ENCODE measurements at places on chromosomes 12 and 14.

DNA sequence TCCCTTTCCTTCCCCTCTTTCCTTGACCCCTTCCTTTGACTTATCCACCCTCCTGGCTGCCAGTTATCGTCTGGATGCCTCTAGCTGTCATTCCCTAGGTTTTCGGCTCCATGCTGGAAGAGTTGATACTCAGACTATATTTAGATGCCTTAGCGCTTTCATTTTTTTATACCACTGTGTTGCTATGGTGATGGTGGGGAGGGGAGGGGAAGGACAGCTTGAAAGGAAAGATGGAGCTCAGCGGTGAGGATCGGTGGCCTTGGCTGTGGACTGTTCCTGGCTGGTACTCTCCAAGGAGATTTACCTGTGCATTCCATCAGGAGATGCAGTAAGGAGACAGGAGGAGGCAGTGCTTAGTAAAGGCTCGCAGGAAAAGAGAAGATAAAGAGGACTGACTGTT is 108.7 kb downstream of the SLC8A3 start:
- no peak for DNase-seq
- no peak overlapping the region for H3K4me3 ChIP-seq
- no peaks in the 10 kb centered on the region for H3K27me3 ChIP-seq
- no peaks in the 10 kb centered on the region for H3K4me1 ChIP-seq
- H3K36me3 ChIP-seq = no peaks in the 10 kb centered on the region

GRCh38 chr14:66101662-66102061 is 384.5 kb upstream of the CCDC196 start:
- no peak for DNase-seq
- H3K36me3 ChIP-seq = no peaks in the 10 kb centered on the region
- no peaks in the 10 kb centered on the region for H3K4me1 ChIP-seq
- H3K27me3 ChIP-seq = no peaks in the 10 kb centered on the region
- H3K4me3 ChIP-seq = no peak overlapping the region

- no peaks in the 10 kb centered on the region for H3K36me3 ChIP-seq
- no peaks in the 10 kb centered on the region for H3K27me3 ChIP-seq
- H3K4me1 ChIP-seq = peaks cover 21% of the 10 kb centered on the region
- DNase-seq = no peak
- no peak overlapping the region for H3K27ac ChIP-seq
Measured at GRCh38 chr14:105028251-105028927, 7.5 kb upstream of the CDCA4 start.

- H3K4me1 ChIP-seq = no peaks in the 10 kb centered on the region
- no peak overlapping the region for H3K4me3 ChIP-seq
- no peak overlapping the region for H3K27ac ChIP-seq
- no peak for DNase-seq
- H3K27me3 ChIP-seq = no peaks in the 10 kb centered on the region
Measured at GRCh38 chr12:65590318-65590717, 234.0 kb upstream of the HMGA2 start.

DNA sequence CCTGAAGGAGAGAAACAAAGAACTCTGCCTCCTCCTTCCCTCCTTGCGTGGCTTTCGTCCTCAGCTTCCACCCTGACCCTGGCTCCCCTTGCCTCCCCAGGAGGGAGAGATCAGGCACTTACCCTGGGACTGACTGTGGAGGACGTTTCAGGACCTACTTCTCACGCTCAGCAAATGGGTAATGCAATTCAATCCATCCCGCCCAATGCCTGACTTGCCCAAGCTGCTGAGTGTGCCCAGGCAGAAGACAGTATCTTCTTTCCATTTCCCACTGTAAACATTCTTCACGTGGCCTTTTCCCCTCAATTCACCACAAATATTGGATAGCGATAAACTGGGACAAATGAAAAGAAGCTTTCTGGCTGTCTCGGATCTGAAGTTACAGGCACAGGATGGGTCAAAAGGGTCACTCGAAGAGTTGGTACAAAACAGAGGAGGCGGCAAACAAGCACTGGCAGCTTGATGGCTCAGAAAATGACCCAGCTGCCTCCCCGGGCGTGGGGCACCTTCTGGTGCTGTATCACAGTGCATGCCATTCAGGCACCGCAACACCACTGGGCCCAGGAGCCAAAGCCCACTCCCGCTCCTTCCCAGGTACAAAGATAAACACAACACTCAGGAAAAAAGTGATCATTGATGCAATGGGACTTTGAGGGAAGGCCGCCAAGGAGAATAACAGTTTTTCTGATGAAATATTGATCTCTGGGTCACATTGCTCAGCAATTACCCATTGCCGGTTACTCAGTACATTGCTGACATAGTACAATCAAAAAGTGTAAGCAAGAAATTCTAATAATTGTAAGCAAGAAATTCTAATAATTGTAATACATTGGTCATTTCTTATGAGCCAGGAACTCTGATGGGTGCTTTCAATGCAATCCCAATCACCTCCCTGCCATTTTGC is 65.8 kb downstream of the TRIM9 start:
- no peak overlapping the region for H3K27ac ChIP-seq
- H3K36me3 ChIP-seq = no peaks in the 10 kb centered on the region
- no peaks in the 10 kb centered on the region for H3K4me1 ChIP-seq
- no peak overlapping the region for H3K4me3 ChIP-seq

DNA sequence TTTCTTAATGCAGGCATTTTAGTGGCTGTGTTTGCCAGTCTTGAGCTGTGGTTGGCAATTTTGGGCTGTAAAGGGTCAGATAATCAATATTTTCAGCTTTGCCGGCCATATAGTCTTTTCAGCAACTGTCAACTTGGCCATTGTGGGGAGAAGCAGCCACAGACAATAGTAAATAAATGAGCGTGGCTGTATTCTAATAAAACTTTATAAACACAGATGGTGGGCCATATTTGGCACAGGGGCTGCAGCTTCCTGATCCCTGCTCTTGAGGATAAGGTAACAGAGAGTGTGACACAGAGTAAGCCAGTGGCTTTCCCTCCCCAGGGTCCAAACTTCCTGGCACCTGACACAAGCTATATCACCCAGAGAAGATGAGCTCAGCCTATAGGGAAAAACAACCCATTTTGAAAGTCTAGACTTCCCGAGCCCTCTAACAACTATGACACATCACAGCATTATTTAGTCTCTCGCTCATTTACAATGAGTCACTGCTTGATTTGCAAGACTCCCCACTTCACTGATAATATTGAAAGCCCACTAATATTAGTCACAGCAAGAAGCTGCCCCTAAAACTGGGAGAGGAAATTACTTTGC is 163.1 kb upstream of the TMPO start:
- no peak overlapping the region for H3K27ac ChIP-seq
- peaks cover 4% of the 10 kb centered on the region for H3K4me1 ChIP-seq
- no peak for DNase-seq

DNA sequence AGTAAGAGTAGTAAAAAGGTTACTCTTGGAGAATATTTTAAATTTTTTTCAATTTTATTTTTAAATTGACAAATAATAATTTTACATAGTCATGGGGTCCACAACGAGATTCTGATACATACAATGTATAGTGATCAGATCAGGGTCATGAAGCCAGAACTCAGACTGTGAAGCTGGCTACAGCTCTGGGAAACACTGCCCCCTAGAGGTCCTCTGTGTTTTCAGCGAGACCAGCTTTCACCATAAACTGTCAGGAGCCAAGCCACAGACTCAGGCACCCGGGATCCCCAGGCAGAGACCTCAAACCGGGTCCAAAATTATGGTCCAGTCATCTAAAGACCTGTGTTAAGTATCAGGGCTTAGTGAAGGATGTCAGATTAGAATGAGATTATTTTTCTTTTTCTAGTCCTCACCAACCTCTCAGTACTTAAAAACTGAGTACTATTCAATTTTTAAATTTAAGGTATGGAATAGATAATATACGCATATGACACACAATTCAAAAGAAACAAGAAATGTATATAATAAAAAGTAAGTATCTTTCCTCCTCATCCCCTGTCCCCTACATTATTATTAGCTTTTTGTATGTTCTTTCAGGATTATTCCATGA is 397.1 kb downstream of the MDGA2 start:
- H3K4me3 ChIP-seq = no peak overlapping the region
- no peaks in the 10 kb centered on the region for H3K27me3 ChIP-seq
- DNase-seq = no peak
- H3K4me1 ChIP-seq = no peaks in the 10 kb centered on the region
